ENCODE measurements at places on chromosomes 5 and 9.

DNA sequence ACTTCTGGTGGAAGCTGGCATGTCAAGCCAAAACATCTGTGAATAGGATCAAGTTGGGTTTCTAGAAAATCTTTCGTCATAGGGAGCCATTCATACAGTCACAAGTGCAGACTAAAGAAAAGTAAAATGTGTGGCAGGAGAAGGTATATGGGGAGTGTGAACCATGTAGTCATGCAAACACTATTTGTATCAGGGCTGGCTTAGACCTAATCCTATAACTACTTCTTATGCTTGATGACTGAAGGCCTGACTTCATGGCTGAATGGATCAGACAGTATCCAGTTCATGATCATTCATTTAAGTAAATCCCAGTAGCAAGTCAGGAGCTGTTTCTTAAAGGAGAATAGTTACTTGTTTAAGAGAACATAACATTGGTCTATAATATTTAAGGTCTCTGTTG is 63.8 kb upstream of the DAPK1 start:
- no peak for DNase-seq

- DNase-seq = no peak
Observed at GRCh38 chr5:80634193-80634592, 20.3 kb upstream of the MSH3 start.

GRCh38 chr9:81562231-81563019 is 126.9 kb downstream of the TLE1 start:
- DNase-seq = no peak

DNA sequence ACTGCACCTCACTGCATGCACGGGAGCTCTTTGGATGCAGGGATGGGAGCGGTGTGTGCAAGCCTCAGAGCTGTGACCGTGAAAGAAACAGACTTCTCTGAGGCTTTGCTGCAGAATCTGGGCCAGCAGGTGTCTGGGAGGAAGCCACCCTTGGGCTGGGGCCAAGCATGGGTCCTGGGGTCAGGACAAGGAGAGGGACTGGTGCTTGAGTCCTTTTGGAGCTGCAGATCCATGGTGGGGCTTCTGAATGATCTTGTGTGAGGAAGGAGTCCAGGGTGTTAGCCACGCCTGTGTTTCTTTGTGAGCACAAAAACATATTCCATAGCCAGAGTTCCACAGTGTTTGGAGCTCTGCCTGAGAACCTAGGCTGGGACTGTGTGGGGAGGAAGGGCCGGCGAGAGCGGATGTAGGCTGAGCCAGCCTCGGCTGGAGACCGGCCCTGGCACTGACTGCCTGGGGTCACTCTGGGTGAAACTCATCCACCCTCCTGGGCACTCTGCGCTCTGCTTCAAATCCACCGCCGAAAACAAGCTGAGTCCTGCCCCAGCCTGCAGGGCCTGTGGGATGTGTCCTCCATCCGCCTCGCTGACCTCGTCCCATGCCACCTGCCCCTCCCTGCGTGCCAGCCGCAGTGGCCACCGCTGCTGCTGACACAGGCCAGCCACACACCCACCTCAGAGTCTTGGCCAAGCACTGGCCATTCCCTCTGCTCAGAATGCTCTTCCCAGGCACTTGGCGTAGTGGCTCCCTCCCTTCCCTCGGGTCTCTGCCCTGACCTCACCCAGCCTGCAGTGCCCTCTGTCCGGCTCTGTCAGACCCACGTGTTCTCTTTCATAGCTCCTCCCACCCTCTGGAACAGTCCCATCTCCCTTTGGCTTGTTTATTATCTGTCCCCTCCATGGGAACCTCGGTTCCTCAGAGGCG is 26.7 kb downstream of the ERGIC1 start:
- no peak for DNase-seq

DNA sequence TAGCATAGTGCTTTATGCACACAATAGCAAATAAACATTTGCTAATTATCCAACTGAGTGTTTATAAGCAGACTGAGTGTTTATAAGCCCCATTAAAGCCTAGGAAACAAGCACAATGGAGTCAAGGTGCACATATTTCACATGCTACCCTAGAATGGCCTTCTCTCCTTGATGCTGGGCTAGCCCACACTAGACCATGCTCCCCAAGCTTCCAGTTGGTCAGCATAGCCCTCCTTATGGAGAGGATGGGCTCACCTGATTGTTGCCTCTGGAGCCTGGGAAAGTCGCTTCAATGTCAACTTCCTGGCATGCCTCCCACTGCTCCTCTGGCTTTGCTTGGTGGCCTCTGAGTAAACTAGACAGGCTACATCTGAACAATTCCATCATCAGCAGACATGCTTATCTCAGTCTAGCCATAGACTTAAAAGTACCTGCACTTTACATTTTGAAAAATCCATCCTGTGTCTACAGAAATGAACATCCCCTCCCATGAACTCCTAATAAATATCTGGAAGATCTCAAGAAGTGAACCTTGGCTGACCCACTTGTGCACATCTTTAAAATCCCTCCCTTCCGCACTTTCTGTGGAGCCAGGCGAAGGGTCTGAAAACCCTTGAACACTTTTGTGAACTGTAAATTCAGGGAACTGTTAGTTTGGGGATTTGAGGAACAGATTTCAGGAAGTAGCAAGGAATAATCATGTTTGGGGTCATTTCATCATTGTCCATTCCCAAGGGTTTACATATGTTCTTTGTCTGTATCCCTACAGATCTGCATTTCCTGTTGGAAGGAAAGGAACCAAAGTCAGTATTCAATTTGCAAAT is 486.6 kb downstream of the ARHGEF28 start:
- DNase-seq = no peak

DNA sequence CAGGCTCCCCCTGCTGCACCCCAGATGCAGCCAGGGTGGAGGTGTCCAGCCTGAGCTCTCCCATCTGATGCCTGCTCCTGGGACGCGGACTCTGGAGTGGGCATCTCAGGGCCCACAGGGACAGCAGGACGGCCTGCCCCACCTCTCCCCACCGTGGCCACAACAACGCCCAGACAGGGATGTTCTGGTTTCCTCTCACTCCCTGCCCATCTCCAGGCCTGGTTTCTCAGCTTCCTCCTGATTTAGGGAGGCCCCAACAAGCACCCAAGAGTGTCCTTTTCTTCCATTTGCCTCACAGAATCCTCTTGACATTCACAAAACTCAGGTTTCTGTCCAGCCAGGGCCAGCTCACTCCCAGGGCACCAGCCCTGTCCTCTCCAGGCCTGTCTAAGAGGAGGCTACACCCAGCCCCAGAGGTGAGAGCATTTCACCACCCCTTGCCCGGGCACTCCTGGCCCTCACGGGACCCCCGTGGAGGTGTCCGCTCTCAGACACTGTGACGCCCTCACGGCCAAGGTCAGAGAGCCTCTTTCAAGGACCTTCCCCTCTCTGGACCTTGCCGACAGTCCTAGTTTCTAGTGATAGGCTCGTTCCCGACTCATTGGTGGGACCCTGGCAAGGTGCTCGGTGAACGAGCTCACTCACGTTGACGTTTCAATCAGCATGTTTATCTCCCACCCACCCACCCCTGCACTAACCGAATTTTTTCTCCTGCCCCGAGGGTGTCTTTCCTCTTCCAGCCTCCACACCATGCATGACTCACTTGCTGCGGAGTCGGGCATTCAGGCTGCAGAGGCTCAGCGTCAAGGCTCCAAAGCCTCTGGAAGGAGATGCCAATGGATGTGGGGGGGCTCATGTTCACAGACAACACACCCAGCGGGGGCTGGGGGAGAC is 62.0 kb upstream of the UNC5A start:
- DNase-seq = no peak

- DNase-seq = no peak
Observed at GRCh38 chr9:5800969-5801738, 31.8 kb downstream of the ERMP1 start.

GRCh38 chr5:67234671-67235176 is 38.1 kb upstream of the CD180 start:
- DNase-seq = no peak

DNA sequence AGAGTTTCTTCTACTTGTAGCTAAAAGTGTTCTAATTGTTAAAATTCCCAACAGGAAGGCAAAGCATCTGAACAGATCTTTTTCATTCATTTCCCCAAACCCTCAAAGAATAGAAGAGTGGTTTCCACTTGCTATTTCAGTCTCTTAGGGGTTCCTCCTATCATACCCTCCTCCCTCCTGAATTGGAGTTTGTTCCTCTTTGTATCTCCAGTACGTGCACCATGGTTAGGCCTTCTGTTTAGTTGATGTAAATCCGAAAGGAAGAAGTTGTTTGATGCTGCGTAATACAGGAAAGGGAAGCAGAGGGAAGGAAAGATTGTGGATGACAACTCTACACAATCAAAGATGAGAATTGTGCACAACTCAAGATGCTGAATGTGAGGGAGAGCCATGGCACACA is 303.6 kb downstream of the PIK3R1 start:
- DNase-seq = no peak

GRCh38 chr5:43572357-43572756 is 15.5 kb upstream of the PAIP1 start:
- DNase-seq = no peak

GRCh38 chr9:37801287-37801850 is 772 bp downstream of the DCAF10 start:
- no peak for DNase-seq

Data from GM12892 (cell line).